ENCODE measurements at places on chromosomes 4 and X.

DNA sequence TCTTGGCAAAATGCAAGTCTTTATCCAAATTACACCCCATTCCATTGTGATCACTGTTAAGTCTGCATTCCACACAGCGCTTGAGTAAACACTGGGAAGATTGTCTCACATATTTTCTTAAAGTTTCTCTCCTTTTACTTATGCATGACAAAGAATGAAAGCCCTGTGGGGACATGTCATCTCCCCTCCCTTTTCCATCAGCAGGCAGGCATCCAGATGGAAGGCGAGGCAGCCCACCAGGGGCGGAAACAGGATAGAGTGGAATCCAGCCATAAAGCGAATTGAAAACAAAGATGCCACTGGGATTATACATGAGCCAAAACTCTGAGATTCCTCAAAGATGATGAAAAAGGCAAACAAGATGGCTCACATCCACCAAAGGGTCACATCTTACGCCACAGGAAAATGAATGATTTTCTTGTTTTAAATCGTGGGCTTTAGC is 78.2 kb downstream of the AFAP1 start:
- H3K4me1 ChIP-seq, result peaks cover 31% of the 10 kb centered on the region
- H3K27ac ChIP-seq, result no peak overlapping the region
- H3K27me3 ChIP-seq, result peaks cover 4% of the 10 kb centered on the region
- H3K36me3 ChIP-seq, result peaks cover 27% of the 10 kb centered on the region

DNA sequence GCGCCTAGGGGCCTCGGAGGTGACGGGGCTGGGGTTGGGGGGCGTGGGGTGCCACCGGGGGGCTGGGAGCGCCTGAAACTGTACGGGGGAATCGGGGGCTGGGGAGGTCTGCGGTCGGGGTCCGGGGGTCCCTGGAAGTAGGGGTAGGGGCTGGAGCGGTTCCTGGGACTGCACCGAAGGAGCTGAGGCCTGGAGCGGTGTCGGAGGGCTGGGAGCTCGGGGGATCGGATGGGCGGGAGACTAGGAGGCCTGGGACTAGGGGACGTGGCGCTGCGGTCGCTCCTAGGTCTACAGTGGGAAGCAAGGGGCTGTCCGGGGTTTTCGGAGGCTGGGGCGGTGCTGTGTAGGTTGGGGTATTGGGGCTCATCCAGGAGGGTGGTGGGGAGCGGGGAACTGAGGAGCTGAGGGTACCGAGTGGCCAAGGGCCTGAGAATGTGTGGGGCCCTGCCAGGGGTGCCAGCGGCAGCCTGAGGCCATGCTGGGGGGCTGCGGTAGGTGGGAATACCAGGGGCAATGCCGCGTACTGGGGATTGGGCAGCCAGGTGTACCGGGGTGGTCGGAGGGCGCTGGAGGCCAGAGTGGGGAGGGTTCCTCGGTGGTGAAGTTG is 562 bp downstream of the AKAP17A start:
- H3K27me3 ChIP-seq, result no peaks in the 10 kb centered on the region
- H3K36me3 ChIP-seq, result peaks cover 40% of the 10 kb centered on the region
- H3K4me3 ChIP-seq, result peak overlapping the region; percentile 91

GRCh38 chr4:72489267-72489666 is 79.8 kb downstream of the ADAMTS3 start:
- H3K36me3 ChIP-seq, result no peaks in the 10 kb centered on the region
- no peak overlapping the region for H3K4me3 ChIP-seq
- no peak overlapping the region for H3K27ac ChIP-seq
- no peaks in the 10 kb centered on the region for H3K27me3 ChIP-seq
- H3K4me1 ChIP-seq, result no peaks in the 10 kb centered on the region

DNA sequence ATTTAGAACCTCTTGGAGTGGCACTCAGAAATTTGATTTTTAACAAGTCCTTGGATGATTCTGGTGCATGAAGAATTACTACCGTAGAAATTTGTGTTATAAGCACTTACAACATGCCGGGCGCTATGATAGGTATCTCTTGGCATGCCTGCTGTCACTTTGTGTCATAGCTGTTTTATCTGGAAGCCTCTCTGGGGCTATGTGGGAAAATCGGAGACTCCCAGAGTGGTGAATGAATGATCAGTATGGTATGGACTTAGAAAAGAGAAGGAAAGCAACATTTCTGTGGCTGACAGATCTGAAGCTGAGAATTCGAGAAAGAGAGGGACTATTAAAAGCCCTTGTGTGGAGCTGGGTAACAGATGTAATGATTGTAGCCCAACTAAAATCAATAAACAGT is 177.4 kb upstream of the MAMLD1 start:
- no peaks in the 10 kb centered on the region for H3K36me3 ChIP-seq
- H3K27ac ChIP-seq, result no peak overlapping the region
- H3K4me1 ChIP-seq, result peaks cover 3% of the 10 kb centered on the region

- no peaks in the 10 kb centered on the region for H3K36me3 ChIP-seq
- no peak overlapping the region for H3K4me3 ChIP-seq
- no peak for DNase-seq
- H3K27me3 ChIP-seq, result no peaks in the 10 kb centered on the region
Observed at GRCh38 chr4:141004823-141005222, 128.4 kb downstream of the RNF150 start.

DNA sequence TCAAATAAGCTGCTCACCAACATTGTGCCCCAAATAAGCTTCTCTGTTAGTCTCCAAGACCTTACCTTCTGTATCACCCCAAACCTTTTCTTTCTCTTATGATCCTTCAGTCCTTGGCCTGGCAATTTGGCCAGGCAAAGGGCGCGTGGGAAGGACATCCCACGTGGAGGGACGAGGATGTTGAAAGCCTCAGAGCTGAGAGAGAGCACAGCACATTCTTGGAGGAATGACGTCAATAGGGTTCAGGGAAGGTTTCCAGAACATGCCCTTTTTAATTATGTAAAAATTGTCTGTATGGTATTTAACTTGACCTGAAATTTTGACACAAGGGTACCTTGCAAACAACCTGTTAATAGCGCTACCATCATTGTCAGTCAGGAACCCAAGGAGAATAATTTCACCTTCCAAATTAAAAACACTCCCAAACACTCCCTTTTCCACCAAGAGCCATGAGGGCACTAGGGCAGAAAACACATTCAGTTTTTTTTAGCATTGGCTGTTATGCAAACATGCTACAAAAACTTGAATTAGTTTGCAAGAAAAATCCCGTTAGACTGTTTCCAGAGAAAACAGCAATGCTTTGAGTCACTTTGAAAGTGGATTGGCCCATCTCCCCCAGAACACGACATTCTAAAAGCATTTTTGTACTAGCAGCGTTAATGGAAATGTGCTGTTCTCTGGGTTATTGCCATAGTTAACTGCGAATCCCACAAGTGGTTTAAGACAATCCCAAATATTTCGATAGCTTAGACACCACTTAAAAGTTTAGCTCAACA is 183.2 kb upstream of the PUDP start:
- no peak overlapping the region for H3K4me3 ChIP-seq
- H3K27ac ChIP-seq, result no peak overlapping the region
- DNase-seq, result no peak

DNA sequence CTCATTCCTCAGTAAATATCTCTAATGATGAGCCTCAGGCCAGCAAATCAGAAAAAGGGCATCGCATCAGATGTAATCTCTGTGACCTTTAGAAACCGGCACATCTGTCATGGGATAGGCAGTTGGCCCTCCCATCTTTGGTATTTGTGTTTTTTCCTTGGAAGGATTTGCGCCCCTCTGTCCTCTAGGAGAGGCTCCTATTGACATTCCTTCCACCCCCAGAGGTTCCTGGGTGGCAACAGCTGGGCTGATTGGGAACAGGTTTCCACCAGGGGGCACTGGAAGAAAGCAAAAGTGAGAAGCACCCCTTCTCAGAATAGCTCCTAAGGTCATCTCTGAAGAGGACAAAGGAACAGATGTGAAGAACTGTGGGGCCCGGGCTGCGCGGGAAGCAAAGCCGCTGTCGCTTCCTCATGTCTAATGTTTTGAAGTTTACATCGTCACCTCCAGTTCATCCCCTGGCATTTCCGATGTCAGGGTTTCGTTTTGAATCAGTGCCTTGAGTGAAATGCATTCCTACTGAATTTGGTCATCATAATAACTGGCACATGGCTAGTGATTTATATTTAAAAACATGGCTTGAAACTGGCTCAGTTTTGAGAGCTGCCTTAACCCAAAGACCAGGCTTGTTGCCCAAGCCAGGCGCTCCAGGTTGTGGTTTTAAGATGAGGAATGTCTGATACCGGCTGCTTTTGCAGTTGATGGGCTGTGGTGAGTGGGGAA is 6.2 kb downstream of the TXK start:
- peak overlapping the region; percentile 99 for H3K27ac ChIP-seq
- H3K4me3 ChIP-seq, result peak overlapping the region; percentile 94
- DNase-seq, result peak; percentile 90
- peaks cover 85% of the 10 kb centered on the region for H3K4me1 ChIP-seq
- H3K27me3 ChIP-seq, result no peaks in the 10 kb centered on the region

DNA sequence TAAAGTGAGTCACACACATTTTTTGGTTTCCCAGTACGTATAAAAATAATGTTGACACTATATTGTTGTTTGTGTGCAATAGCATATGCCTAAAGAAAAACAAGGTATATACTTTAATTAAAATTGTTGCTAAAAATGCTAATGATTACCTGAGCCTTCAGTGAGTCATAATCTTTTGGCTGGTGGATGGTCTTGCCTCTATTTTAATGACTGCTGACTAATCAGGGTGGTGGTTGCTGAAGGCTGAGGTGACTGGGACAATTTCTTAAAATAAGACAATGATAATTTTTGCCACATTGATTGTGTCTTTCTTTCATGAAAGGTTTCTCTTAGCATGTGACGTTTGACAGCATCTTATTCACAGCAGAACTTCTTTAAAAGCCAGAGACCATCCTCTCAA is 21.0 kb upstream of the ANXA10 start:
- H3K4me3 ChIP-seq, result no peak overlapping the region
- no peaks in the 10 kb centered on the region for H3K4me1 ChIP-seq
- H3K27ac ChIP-seq, result no peak overlapping the region

GRCh38 chr4:188941524-188942119 is 802.4 kb downstream of the TRIML1 start:
- no peaks in the 10 kb centered on the region for H3K27me3 ChIP-seq
- no peak overlapping the region for H3K4me3 ChIP-seq
- no peaks in the 10 kb centered on the region for H3K4me1 ChIP-seq
- DNase-seq, result no peak
- H3K36me3 ChIP-seq, result no peaks in the 10 kb centered on the region

DNA sequence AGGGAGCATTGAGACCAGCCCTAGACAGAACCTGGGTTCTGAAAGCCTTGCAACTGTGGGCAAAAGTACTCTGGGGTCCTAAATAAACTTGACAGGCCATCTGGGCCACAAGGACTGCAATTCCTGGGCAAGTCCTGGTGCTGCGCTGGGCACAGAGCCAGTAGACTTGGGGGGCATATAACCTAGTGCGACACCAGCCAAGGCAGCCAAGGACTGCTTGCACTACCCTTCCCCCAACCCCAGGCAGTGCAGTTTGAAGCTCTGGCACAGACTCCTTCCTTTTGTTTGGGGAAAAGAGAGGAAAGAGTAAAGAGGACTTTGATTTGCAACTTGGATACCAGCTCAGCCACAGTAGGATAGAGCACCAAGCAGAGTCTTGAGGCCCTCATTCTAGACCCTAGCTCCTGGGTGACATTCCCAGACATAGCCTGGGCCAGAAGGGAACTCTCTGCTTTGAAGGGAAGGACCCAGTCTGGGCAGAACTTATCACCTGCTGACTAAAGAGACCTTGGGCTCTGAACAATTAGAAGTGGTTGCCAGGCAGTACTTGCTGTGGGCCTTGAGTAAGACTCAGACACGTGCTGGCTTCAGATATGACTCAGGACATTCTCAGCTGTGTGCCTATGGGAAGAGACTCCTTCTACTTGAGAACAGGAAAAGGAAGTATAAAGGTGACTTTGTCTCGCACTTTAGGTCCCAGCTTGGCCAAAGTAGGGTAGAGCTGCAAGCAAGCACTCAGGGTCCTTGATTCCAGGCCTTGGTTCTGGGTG is 522.8 kb downstream of the GLUD2 start:
- H3K36me3 ChIP-seq, result no peaks in the 10 kb centered on the region
- no peaks in the 10 kb centered on the region for H3K4me1 ChIP-seq
- H3K27ac ChIP-seq, result no peak overlapping the region
- no peak overlapping the region for H3K4me3 ChIP-seq

DNA sequence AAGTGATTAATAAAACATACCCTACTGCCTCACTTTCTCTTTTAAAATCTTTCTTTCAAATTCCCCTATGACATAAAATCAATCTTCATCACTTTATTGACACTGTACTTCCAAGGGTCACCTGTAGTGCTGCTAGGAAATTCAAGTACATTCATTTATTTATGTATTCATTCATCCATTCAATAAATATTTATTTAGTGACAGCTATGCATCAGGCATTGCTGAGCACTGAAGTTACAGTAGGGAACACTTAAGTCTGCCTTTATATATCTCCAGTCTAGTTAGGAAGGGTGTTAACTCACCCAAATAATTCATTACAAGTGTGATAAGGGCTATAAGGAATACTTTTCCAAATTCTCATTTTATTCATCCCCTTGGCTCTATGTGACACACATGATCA is 2.3 kb downstream of the SYTL5 start:
- peaks cover 3% of the 10 kb centered on the region for H3K27me3 ChIP-seq
- no peaks in the 10 kb centered on the region for H3K36me3 ChIP-seq
- no peak for DNase-seq
- H3K4me1 ChIP-seq, result no peaks in the 10 kb centered on the region

GRCh38 chr4:111323916-111324315 is 701.0 kb upstream of the PITX2 start:
- no peak for DNase-seq
- no peaks in the 10 kb centered on the region for H3K27me3 ChIP-seq
- no peaks in the 10 kb centered on the region for H3K4me1 ChIP-seq
- H3K4me3 ChIP-seq, result no peak overlapping the region
- H3K27ac ChIP-seq, result no peak overlapping the region
- no peaks in the 10 kb centered on the region for H3K36me3 ChIP-seq

- H3K4me1 ChIP-seq, result peaks cover 2% of the 10 kb centered on the region
- DNase-seq, result no peak
- no peaks in the 10 kb centered on the region for H3K27me3 ChIP-seq
- peaks cover 27% of the 10 kb centered on the region for H3K36me3 ChIP-seq
- no peak overlapping the region for H3K4me3 ChIP-seq
- H3K27ac ChIP-seq, result no peak overlapping the region
Observed at GRCh38 chr4:168408620-168409019, 71.7 kb downstream of the DDX60L start.

GRCh38 chr4:146291313-146291712 is 77.0 kb downstream of the REELD1 start:
- H3K4me1 ChIP-seq, result no peaks in the 10 kb centered on the region
- H3K27me3 ChIP-seq, result no peaks in the 10 kb centered on the region
- H3K4me3 ChIP-seq, result no peak overlapping the region
- no peak overlapping the region for H3K27ac ChIP-seq
- no peak for DNase-seq
